ENCODE measurements at places on chromosomes 4 and X.

DNA sequence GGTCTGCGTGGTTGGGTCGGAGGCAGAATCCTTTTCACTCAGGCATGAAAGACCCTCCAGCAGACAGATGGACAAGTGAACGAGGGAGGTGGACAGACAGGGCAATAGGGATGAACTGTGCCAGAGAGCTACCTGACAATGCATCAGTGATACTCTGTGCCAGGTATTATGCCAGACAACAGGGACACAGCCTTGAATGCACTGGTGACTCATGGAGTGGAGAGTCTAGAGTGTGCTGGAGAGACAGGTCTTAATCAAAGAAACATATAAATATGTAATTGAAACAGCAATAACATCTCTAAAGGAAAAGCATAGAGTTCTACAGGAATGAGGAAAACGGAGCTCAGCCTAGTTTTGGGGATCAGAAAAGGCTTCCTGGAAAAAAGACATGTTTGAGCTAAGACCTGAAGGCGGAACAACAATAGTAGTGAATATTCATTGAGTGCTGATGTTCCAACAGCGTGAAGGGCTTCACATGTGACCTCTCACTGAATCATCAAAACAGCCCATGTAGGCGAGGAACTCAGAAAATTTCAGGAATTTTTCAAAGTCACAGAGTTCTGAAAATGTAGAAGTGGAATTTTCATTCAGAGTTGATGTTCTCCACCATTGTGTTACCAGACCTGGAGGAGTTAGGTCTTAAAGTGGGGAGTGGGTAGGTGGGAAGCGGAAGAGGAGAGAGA, 20.0 kb upstream of the FGFBP2 start:
- no peak for DNase-seq

- DNase-seq = no peak
Observed at GRCh38 chrX:11666164-11666563, 444 bp upstream of the ARHGAP6 start.

GRCh38 chr4:1985294-1985693, 23.5 kb downstream of the NELFA start:
- DNase-seq = no peak

GRCh38 chrX:31127716-31128115, 55.9 kb upstream of the FTHL17 start:
- DNase-seq = no peak

DNA sequence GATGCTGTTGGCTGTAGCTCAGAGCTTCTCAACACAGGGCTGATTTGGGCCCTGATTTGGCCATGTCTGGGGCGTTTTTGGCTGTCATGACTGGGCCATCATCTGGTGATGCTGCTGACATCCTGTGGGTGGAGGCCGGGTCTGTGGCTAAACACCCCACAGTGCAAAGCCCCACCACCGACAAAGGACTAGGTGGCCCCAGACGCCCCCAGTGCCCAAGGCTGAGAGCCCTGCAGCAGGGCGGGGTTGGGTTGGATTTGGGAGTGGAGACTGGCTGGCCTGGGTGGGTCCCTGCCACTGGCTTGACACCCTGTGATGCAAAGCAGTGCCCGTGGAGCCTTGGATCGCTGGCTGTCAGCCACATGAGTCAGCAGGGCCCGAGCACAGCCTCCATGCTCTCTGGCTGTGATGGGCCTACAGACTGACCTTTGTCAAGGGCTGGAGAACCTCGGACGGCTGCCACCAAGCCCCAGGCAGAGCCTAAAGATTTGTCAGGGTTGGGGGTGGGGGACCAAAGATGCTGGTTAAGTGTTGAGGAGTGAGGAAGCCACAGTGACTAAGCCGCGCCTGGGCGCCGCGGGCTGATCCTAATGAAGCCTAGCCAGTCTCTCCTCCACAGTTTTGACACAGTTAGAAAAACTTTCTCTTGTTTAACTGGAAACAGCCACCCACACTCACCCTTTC, 28.3 kb downstream of the CYTL1 start:
- peak; percentile 13 for DNase-seq

DNA sequence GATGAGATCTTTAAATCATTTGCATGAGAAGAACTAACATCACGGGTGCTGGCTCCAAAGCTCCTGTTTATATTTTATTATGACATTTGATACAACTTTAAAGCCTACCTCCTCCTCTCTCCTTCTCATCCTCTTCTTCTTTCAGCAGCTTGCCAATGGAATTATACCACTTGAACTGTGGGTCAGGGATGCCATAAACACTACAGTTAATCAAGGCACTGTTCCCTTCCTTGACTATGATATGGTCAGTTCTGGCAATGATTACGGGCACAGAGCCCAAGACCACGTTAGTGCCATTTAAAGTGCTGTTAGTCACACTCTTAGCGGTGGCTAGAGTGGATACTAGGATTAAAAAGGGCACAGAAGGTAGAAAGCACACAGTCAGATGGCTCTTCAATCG, 20.7 kb downstream of the MFAP3L start:
- DNase-seq = no peak

- DNase-seq = no peak
Observed at GRCh38 chr4:57265831-57266582, 155.8 kb upstream of the IGFBP7 start.

DNA sequence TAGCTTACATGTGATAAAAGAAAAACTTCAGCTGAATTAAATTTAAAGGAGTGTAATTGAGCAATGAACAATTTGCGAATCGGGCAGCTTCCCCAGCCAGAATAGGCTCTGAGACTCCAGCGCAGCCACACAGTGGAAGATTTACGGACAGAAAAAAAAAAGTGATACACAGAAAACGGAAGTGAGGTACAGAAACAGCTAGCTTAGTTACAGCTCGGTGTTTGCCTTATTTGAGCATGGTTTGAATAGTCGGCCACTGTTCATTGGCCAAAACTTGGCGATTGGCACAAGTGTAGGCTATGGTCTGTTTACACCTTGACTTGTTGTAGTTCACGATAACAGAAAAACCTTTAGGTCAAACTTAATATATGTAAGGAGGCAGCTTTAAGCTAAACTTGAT, 16.7 kb upstream of the SUPT20HL1 start:
- DNase-seq = no peak

GRCh38 chr4:111847296-111848008, 297.8 kb upstream of the FAM241A start:
- DNase-seq = no peak

GRCh38 chr4:183139058-183139750, 40.1 kb downstream of the WWC2 start:
- no peak for DNase-seq

DNA sequence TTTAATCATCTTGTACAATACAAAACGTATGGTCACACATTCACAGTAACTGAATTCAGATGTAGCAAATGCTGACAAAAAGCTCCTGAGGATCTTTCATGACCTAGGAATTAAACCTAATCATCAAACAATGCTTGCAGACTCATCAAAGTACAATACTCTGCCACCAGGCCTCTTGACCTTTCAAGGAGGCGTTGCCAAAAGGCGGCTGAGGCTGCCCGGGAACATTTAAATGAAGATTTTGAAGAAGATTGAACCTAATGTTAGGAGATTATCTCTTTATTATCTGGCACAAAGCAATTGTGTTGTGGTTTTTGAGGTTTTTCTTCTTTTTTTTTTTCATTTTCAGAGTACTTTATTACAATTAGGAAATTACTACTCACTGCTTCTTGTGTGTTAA, 340.5 kb downstream of the GALNTL6 start:
- DNase-seq = no peak

DNA sequence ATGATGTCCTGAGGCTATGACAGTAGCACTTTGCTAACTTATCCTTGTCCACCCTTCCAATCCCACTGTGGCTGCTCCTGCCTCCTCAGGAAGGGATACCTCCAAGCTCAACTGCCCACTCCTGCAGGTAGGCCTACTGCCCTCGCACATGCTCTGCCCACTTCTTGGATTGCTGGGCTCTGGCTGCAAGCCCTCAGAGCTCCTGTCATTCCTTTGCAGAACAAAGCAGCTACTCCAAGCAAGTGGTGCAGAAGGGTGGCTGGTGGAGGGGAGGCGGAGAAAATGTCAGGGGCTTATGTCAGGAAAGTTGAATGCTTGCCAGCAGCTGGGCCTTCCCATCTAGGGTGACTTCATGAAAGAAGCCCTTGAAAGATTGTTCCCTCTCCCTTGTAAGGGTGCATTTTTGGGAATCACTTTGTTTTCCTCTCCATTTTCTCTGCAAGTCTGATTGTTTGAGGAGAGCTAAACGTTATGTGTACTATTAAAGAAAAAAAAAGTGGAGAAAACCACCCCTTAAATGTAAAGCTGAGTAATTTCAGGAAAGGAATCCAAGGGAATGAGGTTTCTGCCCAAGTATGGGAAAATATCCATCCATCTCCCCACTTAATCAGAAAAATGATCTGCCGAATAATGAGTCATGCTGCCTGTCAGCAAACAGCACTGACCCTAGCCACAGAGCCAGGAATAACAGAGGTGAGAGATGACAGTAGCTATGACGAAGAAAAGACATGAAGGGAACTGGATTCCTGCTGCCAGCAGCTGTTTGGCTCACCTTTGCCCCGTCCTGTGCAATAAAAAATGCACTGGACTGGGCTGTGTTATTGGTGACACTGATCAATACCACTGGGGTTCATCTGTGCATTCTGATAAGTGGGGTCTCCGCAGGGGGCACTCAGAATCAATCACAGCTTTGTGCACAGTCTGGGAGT, 102.0 kb downstream of the RTL5 start:
- no peak for DNase-seq

DNA sequence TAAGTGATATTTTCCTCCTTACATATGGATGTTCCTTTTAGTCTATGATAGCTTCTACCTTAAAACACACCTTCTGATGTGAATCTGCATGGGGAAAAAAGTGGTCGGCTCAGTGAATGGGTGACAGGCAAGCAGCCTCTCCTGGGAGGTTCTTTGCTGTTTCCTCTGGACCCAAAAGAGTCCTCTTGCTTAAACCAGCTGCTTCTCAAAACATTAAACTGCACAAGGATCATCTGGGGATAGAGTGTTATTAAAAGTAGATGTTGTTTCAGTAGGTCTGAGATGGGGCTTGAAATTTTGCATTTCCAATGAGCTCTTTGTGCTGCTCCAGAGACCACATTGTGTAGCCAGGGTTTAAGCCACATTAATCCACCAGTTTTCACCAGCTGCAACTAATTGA, 452.9 kb downstream of the IL1RAPL1 start:
- DNase-seq = no peak

- DNase-seq = no peak
Observed at GRCh38 chr4:119629142-119629471, 503 bp upstream of the PDE5A start.

GRCh38 chr4:102429553-102429952, 71.6 kb upstream of the NFKB1 start:
- DNase-seq = no peak

GRCh38 chr4:157674699-157675098, 454.2 kb downstream of the GRIA2 start:
- DNase-seq = no peak

DNA sequence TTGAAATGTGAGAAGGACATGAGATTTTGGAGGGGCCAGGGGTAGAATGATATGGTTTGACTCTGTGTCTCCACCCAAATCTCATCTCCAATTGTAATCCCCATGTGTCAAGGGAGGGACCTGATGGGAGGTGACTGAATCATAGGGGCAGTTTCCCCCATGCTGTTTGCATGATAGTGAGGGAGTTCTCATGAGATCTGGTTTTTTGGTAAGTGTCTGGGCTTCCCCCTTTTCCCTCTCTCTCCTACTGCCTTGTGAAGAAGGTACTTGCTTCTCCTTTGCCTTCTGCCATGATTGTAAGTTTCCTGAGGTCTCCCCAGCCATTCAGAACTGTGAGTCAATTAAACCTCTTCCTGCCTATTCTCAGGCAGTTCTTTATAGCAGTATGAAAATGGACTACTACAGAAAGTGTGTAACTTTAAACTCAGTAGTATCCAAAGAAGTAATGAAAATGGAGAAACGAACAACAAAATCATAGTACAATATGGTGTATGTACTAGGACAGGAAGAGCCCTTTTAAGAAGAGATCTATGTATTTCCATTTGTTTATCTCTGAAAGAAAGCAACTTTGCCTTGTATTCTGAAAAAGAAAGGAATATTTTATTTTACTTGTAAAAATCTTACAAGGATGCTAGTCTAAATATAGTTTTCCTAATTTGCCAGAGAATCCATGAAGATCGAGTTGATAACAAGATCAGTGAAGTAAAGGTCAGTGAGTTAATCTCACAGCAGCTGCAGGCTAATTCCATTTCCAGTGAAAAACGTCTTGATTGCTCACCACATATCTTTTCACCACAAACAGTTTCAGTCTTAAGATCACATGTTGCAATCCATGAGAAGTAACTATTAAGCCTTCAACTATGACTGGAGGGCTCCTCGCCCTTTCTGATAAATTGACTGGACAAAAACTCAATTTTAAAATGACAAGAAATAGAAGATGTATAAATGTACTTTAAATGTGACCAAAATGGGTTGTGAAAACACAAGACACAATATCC, 20.5 kb downstream of the PKD2 start:
- DNase-seq = no peak

All from hypothalamus (tissue), 51 donors.